ENCODE measurements at places on chromosomes 11 and 22.
A peak's percentile ranks its signal among the peaks of the same experiment; 100 is the strongest.

GRCh38 chr22:42064629-42065028, 6.0 kb downstream of the NAGA start:
- DNase-seq = no peak

DNA sequence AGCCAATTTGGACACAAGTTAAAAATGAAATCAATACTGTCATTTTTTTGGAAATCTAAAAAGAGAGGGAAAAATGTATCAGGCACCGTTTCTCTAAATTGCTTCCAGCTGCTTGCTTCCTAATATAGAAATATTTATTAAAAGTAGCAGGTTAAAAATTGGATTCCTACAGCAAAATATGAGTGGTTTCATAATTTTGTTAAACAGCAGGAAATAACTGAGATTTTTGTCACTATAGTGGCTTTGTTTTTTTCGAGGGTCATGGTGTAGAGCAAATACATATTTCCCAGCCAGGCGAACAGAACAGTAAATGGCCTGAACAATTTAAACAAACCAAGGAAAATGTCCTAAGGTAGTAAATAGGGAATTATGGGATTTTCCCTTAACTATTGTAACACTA, 159.7 kb downstream of the DDX10 start:
- no peak for DNase-seq

DNA sequence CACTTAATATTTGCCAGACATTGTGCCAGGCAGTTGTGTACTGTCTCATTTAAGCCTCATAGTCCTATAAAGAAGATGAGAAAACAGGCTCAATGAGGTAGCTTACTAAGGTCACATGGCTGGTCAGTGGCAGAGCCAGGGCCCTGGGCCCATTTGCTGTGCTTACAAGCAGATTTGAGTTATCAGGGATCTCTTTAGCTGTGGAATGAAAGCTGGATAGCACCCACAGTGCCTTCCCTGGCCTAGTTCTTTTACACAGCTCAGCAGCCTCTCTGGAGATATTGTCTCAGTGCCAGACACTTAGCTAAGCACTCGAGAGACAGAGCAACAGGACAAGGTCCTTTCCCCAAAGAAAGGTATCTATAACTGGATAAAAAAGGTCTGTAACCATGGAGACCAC, 6.1 kb downstream of the TMEM86A start:
- DNase-seq = no peak

GRCh38 chr11:119791701-119792151, 62.7 kb upstream of the NECTIN1 start:
- no peak for DNase-seq

GRCh38 chr11:129976328-129976727, 26.3 kb downstream of the PRDM10 start:
- peak; percentile 16 for DNase-seq

- peak; percentile 71 for DNase-seq
Observed at GRCh38 chr22:32265882-32266767, 11.0 kb upstream of the SLC5A4 start.

GRCh38 chr22:39898997-39899396, 1.9 kb upstream of the GRAP2 start:
- DNase-seq = no peak

DNA sequence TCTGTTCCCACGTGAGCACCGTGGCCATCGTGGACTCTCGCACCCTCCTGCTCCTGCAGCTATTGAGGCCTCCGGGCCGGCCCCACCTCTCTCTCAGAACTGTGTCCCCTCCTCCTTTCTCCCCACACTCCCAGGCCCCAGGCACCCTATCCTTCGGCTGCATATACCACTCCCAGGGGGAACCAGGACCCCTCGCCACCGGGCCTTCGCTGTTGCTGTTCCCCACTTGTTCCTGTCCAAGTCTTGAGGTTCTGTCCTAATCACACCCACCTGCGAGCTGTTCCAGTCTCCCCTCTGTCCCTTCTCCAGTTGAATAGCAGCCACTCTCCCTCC, 43.0 kb upstream of the CDON start:
- no peak for DNase-seq

DNA sequence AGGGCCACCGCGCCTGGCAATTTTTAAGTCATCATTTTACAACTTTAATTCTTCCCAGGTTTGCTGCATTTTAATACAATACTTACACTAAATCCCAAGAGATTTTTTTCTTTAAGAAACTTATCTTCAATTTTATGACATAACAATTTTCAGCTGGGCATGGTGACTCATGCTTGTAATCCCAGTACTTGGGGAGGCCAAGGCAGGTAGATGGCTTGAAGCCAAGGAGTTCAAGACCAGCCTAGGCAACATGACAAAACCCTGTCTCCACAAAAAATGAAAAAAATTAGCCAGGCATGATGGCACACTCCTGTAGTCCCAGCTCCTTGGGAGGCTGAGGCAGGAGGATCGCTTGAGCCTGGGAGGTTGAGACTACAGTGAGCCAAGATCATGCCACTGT, 38.8 kb downstream of the CLDN25 start:
- no peak for DNase-seq

DNA sequence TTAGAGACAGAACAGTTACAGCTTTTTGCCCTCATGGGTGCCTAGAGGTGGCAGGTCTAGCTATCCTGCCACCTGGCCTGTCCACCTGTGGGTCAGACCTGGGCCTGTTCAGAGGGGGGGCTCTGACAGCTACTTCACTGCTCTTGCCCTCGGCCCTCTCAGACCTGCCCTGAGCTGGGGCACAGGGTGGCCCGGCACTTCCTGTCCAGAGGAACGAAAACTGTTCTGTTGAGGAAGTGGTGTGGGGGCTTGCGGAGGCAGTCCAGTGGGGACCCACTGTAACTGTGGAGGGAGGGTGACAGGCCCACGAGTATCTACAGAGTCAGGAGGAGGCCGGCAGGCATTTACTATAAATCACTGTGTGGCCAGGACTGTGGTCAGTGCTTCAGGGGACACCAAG, 16.2 kb downstream of the TESMIN start:
- DNase-seq = no peak

GRCh38 chr11:355581-356458, 13.5 kb upstream of the B4GALNT4 start:
- DNase-seq = peak; percentile 66

DNA sequence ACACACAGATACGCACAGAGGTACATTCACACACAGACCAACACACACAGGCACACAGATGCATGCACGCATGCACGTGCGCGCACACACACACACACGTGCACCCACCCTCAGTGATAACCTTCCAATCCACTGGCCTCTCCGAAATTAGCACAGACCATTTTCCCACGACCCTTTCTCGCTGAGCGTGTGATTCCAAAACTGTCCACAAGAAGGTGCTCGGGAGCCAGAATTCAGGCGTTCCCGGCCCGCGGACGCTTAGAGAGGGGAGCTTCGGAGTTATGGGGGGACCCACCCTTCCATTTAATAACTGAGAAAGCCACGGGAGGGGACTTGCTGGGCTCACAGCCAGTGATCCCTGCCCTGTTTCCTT, 33.8 kb upstream of the SLC35C1 start:
- DNase-seq = peak; percentile 47

DNA sequence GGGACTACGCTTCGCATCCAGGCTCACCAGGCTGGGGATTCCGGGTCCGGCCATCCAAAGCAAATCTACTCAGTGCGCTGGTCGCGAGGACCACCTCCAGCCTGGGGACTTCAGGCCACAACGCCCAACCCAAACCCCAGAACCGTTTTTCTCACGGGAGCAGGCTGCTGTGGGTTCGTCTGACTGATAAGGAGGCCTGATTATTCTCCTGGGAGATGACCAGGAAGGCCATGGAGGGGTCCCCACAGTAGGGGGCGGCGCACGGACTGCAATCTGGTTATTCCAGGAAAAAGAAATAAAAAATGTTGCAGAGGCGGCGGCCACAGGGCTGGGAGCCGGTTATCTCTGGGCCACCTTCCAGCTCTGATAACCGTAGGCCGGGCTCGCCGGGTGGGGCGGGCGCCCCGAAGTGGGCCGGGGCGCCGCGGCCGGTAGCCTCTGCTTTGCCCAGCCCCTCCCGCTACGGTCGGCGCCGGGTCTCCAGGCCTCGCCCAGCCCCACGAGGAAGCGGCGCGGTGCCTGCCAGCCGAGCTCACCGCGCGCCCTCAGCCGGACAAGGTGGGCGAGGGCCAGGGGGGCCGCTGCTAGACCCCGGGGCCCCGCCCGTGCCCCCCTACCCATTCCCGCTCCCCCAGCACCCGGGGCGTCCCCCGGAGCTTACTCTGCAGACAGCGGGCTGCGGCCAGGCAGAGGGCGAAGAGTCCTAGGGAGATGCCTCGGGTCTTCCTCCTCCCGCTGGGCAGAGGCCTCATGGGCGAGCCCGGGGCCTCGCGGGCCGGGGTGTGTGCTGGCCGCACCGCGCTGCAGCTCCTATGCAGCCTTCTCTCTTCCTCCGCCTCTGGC, 446 bp downstream of the VSTM5 start:
- no peak for DNase-seq

DNA sequence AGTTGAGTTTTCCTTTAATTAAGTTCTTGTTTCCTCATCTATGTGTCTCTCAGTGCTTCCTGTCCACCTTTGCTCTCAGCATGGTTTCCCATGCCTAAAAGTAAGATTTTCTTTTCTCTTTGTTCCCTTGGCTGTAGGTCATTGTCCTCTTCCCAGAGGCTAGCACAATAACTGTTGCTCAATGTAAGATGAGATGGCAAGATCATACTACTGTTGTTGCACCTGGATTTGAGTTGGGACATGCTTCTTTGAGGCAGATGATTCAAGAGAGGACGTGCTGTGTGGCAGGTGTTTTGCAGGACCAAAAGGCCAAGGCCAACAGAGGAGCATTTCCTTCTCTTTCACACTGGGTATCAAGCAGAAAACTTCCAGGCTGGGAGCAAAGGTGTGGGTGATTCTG, 11.3 kb upstream of the NELL1 start:
- DNase-seq = no peak

DNA sequence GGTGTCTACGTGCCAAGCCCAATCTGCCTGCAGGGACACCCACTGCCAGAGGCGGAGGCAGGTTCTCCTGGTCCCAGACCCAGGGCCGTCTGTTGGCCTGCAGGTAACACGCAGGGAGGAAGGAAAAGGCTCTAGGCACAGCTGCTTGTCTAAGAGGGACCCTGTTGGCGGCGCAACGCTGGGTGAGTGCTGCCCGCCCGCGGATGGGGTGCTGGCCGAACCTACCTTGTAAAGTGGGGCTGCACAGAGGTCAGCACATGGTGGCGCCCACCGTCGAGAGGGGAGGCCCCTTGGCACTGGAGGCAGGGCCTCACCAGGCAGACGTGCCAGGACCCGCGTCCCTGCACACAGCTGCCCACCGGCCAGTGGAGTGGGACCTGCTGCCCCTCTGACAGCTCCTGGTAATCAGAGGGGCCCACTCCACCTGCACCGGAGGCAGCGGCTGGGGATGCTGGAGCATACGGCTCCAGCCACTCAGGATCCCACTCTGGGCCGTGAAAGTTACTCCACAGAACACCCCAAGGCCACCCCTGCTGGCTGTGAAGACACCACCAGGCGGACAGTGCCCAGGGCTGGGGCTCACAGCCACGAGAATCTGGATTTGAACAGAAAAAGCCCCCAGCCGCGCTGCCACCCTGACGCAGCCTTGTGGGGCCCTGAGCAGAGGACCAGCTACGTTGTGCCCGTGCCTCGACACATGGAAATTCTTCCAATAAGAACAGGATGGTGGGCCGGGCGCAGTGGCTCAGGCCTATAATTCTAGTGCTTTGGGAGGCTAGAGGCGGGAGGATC, 24.0 kb downstream of the TBX1 start:
- no peak for DNase-seq

- DNase-seq = peak; percentile 37
Observed at GRCh38 chr11:100632941-100633452, 54.1 kb upstream of the ARHGAP42 start.

DNA sequence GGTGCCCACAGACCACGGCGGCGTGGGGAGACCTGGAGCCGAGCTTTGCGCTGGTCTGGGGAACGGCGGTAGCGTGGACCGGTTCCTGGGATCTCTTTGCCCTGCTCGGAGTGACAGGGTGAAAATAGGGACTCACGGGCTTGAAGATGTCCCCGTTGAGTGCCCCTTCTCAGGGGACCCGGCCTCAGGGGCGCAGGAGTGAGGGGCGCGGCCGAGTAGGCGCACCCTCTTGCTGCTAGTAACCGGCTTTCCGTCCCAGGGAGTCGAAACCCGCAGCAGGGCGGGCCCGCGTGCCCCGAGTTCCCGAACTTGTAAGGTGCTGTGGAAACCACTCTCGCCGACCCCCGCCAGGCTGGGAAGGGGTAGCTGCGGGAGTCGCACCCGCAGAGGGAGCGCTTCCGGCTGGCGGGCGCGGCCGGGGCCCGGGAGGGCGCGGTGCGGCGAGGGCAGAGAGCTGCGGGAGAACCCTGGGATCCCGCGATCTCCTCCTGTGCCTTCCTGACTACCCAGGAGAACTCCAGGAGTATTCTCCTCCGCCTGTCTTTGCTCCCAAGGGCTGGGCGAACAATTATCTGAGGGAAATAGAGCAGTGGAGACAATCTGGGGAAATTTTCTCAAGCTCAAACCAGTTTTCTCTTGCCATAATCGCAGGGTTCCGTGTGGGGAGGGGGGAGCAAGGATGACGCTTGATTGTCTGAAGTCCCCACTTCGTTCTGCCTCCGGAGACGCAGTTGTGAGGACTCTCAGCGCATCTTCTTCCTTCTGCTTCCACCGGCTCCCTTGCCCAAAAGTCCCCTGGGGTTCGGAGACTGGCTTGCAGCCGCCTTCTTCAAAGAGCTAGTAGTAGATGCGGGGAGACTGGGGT, 666 bp downstream of the NELL1 start:
- DNase-seq = no peak

DNA sequence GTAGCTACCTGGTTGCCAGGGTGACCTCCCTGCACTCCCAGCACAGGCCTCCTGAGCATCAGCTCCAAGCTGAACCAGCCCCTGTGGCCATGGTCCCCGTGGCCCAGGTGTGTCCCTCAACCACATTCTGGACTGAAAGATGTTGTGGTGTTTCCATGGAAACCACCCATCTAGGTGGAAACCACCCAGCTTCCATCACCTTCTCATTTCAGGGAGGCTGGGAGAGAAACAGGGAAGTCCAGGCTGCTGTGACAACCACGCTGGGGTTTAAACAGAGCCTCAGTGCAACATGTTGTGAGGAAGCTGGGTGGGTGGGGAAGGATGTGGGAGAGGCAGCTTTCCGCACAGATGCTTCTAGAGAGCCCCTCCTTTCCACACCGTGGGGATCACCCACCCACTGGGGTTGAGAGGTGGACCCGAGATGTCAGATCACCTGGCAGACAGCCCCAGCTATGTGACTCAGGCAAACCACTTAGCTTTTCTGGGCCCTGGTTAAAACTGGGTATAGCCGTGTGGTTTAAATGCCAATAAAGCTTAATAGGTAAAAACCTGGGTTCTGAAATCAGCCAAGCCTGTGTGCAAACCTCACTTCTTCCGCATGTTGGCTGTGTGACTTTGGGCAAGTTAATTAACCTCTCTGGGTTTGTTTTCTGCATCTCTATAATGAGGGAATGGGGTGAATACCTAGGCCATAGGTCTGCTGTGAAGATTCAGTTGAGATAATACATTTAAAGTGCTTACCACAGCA, 46.4 kb downstream of the CD82 start:
- no peak for DNase-seq

DNA sequence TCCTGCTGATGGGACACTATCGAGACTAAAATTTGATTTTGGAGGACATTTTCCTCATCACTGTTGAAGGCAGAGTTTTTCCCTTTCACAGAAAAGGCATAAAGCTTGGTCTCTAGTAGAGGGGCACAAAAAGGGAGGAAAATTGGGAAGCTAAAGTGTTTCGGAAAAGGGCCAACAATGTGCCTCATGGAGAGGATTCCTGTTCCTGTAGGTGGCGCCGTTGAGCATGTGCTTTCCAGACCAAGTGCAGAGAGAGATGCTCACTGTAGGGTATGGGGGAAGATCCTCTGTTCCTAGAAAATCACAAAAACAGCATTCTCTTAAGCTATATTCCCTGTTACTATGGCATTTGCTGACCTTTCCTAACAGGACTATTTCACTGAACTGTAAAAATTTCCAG, 18.4 kb upstream of the OR4C5 start:
- no peak for DNase-seq

GRCh38 chr22:24685531-24686190, 82.7 kb downstream of the GGT1 start:
- DNase-seq = no peak

Data from COLO829 (cell line).